BJ (cell line): ENCODE measurements at places on chromosomes 1 and 21. TPM values are rescaled to one million over a fixed set of nuclear protein-coding genes. Genes with fewer than 3 reads are reported as not detected.
A peak's percentile ranks its signal among the peaks of the same experiment; 100 is the strongest.

- DNase-seq, result peak; percentile 65
Observed at GRCh38 chr1:225919906-225920305, 4.1 kb downstream of the PYCR2 start.

DNA sequence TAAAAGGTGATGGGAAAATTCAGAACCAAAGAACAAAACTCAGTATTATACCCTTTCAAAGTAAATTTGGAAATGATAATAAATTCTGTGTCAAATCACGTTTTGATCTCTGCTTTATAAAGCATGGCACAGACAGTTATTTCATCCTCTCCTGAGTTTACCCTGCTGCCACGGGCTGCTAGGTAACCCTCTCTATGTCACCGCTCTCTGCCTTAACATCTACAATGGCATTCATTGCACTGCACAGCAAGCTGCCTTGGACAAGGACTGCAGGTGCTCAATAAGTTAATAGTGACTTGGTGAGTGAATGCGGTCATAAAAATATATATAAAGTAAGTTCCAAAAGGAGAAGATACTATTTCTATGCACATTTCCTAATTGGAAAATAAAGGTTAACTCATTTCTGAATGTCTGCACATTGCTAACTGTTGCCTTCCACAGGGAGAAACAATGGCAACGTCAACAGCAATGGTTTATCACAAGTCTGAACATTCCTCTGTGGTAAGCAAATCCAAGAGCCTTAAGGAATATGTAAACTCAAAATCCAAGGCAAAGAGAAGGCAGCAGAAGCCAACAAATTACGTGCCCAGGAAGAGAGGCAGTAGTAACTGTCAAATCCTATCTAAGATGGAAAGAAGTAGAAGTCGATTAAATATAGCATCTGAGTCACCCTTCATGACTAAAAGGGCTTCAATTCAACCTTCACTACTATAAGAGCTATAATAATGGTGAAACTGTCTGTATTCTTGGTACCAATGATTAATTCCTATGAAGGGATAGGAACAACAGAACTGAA lies 19.4 kb downstream of the FYB2 start:
- DNase-seq, result peak; percentile 70

The MPL gene
- polyA plus RNA-seq, result not detected in 2 replicates

The SLAMF9 gene
- not detected in 2 replicates for polyA plus RNA-seq

DNA sequence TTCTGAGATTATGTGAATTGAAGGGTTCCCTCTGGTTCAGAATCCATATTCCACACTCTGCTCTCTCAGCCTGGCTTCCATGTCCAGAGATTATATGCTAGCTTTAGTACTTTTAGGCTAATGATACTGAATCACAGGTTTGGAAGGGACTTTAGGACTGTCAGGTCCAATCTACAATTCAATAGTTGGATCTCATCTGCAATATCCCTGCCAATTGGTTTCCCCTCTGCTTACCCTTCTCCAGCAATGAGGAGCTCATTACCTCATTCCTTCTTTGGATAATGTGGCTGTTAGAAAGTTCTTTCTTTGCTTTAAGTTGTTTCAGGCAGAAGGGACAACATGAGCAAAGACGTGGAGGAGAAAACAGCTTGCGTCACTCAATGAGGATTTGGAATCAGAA lies 245.3 kb downstream of the PLPP3 start:
- DNase-seq, result no peak

- DNase-seq, result no peak
Observed at GRCh38 chr1:25001125-25001915, 71.2 kb upstream of the RUNX3 start.

GRCh38 chr1:235455823-235456222 lies 48.4 kb downstream of the B3GALNT2 start:
- DNase-seq, result no peak

DNA sequence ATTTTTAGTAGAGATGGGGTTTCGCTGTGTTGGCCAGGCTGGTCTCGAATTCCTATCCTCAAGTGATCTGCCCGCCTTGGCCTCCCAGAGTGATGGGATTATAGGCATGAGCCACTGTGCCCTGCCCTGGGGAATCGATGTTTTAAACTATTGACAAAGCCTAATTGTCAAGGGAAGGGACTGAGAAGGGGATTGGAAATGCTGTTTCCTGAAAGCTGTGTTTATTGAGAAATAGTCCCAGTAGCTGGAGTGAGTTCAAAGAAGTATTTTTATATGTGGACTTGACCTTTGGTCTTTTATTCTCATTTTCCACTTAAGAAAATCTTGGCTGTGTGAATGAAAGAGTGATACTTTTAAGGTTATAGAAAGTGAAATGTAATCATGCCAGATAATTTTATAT lies 47.5 kb downstream of the KIF1B start:
- DNase-seq, result no peak

DNA sequence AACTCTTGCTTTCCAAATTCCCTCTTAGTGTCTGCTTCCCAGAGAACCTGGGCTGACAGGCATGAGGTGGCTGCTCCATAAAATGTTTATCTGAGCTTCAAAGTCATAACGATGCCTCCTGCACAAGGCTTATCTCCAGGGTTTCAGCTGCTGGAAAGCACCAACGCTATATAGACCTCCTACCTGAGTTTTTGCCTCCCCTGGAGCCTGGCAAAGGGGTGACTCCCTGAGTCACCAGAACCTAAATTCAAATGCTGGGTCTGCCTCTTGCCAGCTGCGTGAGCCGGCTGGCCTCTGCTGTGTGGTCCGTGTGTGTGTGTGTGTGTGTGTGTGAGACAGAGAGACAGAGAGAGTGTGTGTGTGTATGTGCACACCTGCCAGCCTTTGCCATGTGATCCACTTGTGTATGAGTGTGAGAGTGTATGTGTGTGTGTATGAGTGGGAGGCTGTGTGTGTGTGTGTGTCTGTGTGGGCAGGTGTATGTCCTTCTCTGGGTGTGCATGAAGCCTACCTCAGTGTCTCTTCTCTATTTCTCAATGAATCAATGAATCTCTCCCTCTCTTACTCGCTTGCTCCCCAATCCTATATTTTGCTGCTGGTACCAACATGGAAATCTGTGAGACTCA lies 714.9 kb downstream of the MATN1 start:
- DNase-seq, result no peak

DNA sequence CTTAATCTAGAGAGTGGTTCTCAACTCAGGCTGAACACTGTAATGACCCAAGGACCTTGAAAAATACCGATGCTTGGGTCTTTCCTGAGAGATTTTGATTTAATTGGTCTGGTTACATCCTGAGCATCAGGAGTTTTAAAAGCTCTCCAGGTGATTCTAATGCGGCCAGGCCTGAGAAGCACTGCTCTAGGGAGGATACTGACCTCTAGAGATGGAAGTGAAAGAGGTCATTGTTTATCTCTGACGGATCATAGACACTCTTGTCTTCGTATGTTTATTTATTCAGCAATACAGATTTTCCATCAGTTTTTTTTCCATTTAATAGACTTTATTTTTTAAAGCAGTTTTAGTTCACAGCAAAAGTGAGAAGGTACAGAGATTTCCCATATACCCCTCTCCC lies 54.5 kb upstream of the IGSF5 start:
- DNase-seq, result no peak

The KRTAP12-2 gene
- polyA plus RNA-seq, result not detected in 2 replicates

- DNase-seq, result no peak
Observed at GRCh38 chr1:210123383-210123782, 109.2 kb upstream of the SERTAD4 start.

- DNase-seq, result no peak
Observed at GRCh38 chr1:201582705-201583442, 43.9 kb downstream of the NAV1 start.
